ENCODE measurements at places on chromosomes 7 and 10.

DNA sequence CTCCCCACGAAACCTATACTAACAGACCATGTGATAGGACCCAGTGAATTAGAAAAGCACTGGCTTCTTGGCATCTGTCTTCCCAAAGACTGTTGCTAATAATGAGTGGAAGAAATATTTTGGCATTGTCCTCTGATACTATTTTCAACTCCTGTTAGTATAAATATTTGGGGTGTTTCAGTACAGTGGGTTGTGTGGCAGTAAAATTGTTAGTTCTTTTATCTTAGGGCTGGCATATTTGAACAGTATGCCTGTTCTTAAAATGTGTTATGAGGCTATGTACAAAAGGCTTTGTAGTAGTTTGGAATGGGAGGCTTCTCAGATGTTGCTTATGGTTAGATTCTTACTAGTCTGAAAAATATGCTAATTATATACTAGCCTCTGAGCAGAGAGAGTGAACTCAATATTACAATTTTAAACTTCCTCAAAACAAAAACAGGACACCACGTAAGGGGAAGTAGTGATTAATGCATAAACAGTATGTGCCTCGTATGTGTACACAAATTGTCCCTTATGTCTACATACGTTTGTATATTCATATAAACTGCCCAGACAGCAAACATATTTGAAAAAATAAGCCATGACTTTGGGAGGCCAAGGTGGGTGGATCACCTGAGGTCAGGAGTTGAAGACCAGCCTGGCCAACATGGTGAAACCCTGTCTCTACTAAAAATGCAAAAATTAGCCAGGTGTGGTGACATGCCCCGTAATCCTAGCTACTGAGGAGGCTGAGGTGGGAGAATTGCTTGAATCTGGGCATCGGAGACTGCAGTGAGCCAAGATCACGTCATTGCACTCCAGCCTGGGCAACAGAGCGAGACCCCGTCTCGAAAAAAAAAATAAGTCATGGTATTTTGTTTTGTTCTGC lies 115.4 kb downstream of the ARID5B start:
- DNase-seq = no peak

DNA sequence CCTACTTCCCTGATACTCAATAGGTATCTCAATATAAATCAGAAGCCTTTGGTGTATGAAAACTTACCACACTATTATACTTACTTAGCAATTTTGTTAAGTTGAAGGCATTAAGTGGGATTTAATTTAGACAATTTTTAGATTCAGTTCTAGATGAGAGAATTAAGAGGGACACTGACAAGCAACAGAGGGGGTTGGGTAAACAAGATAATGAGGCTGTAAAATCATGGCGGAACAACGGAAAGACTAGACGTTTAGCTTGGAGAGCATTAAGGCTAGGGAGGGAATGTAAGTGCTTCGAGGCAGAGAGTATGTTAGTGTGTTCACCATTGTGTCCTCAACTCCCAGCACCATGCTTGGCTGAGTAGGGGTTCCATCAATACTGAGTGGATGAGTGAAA lies 71.3 kb downstream of the DENND11 start:
- no peak for DNase-seq

DNA sequence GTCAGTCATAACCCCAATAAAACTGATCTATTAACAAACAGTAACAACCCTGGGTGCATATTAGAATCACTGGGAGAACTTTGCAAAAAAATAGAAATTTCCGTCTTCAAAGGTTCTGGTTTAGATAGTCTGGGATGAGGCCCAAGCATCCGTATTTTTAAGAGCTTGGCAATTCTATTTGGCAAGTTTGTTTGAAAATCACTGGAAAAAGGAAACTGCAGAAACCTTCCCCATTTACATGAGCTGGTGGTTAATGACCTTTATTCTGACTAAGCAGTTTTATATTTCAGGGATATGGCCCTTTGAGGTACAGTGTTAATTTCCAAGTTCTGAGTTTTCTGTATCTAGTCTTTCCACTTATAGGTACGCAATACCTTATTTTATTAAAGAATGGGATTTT lies 115.8 kb upstream of the PRR15 start:
- no peak for DNase-seq

DNA sequence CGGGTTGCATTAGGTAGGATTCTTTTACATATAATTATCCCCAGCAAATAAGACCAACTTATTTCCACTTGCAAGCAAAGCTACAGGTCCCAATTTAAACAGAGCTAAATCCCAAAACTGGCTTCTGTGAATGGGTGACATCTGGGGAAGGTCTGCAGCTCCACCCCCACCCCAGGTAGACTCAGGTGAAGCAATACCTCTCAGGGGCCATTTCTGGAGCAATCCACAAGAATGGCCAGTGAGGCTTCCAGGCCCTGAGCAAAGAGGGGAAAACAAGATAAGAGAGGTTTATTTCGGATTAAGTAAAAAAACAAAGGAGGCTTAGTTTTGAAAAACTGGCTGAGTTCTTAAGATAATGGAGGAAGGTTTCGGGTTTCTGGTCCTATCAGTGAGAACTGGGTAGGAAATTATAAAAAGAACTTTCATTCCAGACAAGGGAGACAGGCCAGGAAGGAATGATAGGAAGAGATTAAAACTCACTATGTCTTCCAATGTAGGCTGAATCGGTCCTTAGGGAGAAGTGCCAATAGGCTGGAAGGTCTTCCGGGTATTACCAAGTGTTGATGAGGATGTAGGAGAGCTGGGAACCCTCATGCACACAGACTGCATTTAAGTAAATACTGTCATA lies 25.4 kb downstream of the SH3PXD2A start:
- no peak for DNase-seq

GRCh38 chr7:22624781-22625180 lies 102.2 kb upstream of the IL6 start:
- DNase-seq = no peak

- DNase-seq = no peak
These were observed 287.9 kb upstream of the KLF14 start for GRCh38 chr7:131021902-131022301.

- DNase-seq = peak; percentile 21
These were observed 476 bp upstream of the ZNF33B start for GRCh38 chr10:42638821-42639270.

GRCh38 chr10:117960345-117960935 lies 86.3 kb downstream of the RAB11FIP2 start:
- no peak for DNase-seq

DNA sequence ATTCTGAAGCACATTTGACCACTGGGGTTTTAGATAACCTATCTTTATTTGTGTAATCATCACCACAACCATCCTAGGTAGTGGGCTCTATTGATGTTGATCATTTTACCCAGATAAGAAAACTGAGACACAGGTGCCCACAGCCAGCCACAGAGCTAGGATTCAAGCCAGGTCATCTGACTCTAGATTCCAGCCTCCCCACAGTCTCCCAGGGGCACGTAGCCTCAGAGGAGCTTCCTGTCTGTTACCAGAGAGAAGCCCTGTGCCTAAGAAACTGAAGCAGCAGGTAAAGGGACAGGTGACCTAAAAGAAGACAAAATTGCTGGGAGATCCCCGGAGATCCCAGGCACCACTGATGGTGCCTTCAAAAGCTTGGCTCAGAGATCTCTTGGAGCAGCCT lies 55.8 kb downstream of the ALOX5 start:
- no peak for DNase-seq

GRCh38 chr10:70974351-70974901 lies 86.1 kb upstream of the PCBD1 start:
- DNase-seq = no peak

DNA sequence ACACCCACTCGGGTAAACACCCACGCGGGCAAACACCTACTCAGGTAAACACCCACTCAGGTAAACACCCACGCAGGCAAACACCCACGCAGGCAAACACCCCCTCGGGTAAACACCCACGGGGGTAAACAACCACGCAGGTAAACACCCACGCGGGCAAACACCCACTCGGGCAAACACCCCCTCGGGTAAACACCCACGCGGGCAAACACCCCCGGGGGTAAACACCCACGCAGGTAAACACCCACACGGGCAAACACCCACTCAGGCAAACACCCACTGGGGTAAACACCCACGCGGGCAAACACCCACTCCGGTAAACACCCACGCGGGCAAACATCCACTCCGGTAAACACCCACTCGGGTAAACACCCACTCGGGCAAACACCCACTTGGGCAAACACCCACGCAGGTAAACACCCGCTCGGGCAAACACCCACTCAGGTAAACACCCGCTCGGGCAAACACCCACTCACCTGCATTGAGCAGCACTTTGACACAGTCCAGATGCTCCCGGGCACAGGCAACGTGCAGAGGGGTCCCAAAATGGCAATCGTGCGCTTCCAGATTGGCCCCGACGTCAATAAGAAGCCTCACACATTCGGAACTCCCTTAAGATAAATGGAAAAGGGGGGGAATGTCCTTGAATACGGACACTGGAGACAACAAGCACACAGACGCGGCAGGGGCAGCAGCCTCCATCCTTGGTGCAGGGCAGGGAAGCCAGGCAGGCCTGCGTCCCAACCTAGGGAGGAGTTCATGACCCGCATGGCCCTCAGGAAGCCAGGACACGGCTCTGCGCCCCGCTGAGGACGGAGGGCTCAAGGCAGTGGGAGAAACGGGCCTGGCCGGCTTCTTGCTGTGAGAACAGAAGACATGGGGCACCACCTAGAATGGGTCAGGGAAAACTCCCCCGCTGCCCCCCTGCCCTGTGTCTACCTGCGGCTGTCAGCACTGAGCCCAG lies 17.6 kb downstream of the ASB13 start:
- DNase-seq = no peak

- no peak for DNase-seq
These were observed 144.9 kb downstream of the PAXIP1 start for GRCh38 chr7:154857728-154858681.

- no peak for DNase-seq
These were observed 522.0 kb upstream of the LRRN3 start for GRCh38 chr7:110568932-110569331.

GRCh38 chr10:124270530-124271327 lies 148.0 kb downstream of the OAT start:
- no peak for DNase-seq

GRCh38 chr7:156147104-156147503 lies 334.8 kb upstream of the SHH start:
- DNase-seq = no peak

- no peak for DNase-seq
These were observed 50.2 kb downstream of the ELFN1 start for GRCh38 chr7:1720326-1720725.

GRCh38 chr7:105229641-105230040 lies 159.1 kb downstream of the SRPK2 start:
- no peak for DNase-seq

GRCh38 chr10:58989486-58990039 lies 186.9 kb upstream of the PHYHIPL start:
- no peak for DNase-seq

- no peak for DNase-seq
These were observed 269.1 kb downstream of the ZMYND11 start for GRCh38 chr10:404346-404745.

- DNase-seq = no peak
These were observed 142.0 kb downstream of the NOC3L start for GRCh38 chr10:94220717-94221116.

GRCh38 chr7:101216860-101217387 lies 457 bp downstream of the PLOD3 start:
- no peak for DNase-seq

GRCh38 chr7:101102026-101102425 lies 16.7 kb downstream of the TRIM56 start:
- DNase-seq = no peak

GRCh38 chr10:122435212-122435827 lies 19.1 kb upstream of the ARMS2 start:
- DNase-seq = no peak

DNA sequence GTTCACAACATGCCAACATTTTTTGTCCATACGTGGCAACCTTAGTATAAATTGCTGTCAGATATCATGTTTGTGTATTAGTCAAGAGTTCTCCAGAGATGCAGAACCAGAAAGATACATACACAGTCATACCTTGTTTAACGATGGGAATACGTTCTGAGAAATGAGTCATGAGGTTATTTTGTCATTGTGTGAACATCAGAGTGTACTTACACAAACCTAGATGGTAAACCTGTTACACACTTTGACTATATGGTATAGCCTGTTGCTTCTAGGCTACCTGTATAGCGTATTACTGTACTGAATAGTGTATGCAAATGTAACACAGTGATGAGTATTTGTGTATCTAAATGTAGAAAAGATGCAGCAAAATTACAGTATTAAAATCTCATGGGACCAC lies 22.3 kb downstream of the ZNF518A start:
- no peak for DNase-seq

DNA sequence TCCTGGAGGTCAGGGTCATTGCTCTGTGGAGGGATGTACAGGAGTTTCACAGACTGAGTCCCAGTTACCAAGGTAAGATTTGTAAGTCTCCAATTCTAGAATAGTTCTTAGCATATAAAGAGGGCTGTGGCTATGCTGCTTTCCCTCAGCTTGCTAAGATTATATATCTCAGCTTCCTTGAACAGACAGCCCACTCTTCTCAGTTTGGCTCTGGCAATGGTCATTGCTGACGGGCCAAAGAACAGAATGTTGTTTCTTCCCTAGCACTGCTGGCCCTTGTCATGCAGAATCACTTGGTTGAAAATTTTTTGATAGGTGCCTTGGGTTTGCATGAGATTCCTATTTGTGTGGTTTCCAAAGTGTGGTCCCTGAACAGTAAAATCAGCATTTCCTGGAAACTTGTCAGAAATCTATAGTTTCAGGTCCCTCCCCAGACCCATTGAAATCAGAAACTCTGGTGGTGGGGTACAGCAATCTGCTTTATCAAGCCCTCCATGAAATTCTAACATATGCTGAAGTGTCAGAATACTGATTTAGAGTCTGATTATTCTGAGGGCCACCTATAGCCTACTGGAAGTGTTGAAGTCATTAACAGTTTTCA lies 38.2 kb downstream of the NRBF2 start:
- DNase-seq = no peak

- no peak for DNase-seq
These were observed 1.2 kb downstream of the SLC4A2 start for GRCh38 chr7:151060416-151061212.

GRCh38 chr10:131437556-131438475 lies 126.3 kb upstream of the TCERG1L start:
- DNase-seq = no peak

DNA sequence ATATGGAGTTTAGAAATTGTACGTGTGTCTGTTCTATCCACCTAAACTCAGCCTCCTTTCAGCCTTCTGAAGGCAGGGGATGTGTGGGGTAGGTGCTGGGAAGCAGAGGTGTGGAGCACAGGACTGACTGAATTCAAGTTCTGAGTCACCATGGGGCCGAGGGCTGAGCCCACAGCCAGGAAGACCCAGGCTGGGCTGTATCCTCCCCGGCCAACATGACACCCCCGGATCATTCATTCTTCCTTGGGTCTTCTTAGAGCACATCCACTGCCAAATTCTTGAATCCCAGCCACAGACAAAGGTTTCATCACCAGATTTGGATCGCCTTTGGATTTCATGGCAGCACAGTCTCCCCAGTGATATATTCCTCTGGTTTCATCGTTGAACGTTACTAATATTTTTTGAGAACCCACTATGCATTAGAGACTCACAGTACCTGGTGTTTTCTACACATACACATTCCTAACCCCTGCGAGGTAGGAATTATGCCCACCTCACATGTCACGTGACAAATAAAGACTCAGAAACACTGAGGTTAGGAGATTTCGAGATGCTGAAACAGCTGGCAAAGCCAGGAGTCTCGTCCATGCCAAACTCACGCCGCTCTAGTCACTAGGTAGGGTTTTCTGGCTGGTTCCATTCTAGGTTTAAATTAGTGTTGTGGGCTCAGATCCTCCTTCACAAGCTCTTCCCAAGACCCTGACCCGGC lies 26.9 kb downstream of the CCDC3 start:
- DNase-seq = no peak

GRCh38 chr10:21677551-21677950 lies 143.5 kb downstream of the MLLT10 start:
- DNase-seq = no peak

- DNase-seq = no peak
These were observed 106.2 kb upstream of the INHBA start for GRCh38 chr7:41809116-41809515.

All from stimulated activated CD4-positive, alpha-beta T cell treated with anti-CD3 and anti-CD28 coated beads, Interleukin-12 subunit alpha, Interleukin-12 subunit beta, amount 100 ng/mL, for 24 hours (primary cell).